Left lung (tissue), 14 donors: ENCODE measurements at places on chromosomes 3 and 15. TPM values are rescaled to one million over a fixed set of nuclear protein-coding genes. Genes with fewer than 3 reads are reported as not detected.
A peak's percentile ranks its signal among the peaks of the same experiment; 100 is the strongest.

The ISL2 gene
- not detected for polyA plus RNA-seq

The GOLGA8G gene
- 0.21 TPM for polyA plus RNA-seq

The TADA3 gene
- polyA plus RNA-seq = 91.7 TPM

The ACOX2 gene
- polyA plus RNA-seq = 39.2 TPM

The FILIP1L gene
- polyA plus RNA-seq = 13.0 TPM

The SUCNR1 gene
- 0.23 TPM for polyA plus RNA-seq

The CRTC3 gene
- polyA plus RNA-seq = 45.2 TPM

The LYZL4 gene
- not detected for polyA plus RNA-seq

The MESP1 gene
- polyA plus RNA-seq = 0.45 TPM

The TM4SF4 gene
- polyA plus RNA-seq = not detected

DNA sequence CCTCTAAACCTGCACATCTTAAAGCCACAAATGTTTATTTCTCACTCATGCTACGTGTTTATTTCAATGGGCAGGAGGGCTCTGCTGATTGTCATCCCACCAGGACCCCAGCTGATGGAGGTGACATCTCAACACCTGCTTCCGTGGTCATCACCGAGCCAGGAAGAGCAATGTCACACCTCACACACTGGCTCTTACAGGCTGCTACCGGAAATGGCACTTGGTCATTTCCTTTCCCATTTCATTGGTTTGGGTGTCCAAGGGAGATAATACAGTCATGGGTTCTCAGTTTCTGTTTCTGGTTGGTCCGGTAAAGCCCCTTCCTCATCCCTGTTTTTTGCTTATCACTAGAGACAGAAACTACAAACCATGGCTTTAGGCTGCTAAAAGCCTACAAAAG is 41.9 kb downstream of the ABHD2 start:
- DNase-seq = no peak

DNA sequence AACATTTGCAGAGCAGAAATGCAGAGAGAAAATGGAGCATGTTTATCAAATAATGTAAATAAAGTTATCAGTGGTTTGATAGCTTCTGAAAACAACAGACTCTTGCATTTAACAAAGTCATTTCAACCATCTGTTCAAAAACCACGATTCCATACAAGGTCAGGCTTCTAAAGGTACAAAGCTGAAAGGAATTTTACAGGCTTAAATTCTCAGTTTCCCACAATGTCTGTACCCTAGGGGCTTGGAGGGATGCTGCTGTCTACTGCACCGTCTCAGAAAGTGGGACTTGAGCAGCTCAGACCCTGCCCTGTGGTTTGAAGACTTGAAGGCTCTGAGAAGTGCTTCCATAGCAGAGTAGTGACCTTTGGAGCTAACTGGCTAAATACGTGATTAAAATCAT is 30.4 kb upstream of the TM4SF1 start:
- DNase-seq = no peak

GRCh38 chr15:33371159-33371558 is 60.4 kb downstream of the RYR3 start:
- no peak for DNase-seq

DNA sequence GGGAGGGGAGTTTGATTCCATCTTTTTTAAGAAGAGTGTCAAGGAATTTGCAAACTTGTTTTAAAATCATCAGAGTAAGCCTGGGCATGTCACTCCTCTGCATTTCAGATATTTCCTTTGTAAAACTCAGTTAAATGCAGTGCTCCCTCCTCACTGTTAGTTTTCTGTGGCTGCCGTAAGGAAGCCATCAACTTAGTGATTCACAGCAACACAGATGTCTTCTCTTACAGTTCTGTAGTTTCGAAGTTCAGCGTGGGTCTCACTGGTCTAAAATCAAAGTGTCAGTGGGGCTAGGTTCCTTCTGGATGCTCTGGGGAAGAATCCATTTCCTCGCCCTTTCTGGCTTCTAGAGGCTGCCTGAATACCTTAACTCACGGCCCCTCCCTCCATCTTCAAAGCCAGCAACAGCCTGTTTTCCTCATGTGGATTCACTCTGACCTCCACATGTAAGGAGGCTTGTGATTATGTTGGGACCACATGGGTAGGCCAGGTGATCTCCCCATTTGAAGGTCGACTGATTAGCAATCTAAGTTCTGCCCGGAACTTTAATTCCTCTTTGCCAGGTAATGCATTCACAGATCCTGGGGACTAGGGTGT is 12.4 kb downstream of the ISG20 start:
- no peak for DNase-seq

- DNase-seq = no peak
Observed at GRCh38 chr15:75064846-75065245, 41.5 kb downstream of the PPCDC start.

DNA sequence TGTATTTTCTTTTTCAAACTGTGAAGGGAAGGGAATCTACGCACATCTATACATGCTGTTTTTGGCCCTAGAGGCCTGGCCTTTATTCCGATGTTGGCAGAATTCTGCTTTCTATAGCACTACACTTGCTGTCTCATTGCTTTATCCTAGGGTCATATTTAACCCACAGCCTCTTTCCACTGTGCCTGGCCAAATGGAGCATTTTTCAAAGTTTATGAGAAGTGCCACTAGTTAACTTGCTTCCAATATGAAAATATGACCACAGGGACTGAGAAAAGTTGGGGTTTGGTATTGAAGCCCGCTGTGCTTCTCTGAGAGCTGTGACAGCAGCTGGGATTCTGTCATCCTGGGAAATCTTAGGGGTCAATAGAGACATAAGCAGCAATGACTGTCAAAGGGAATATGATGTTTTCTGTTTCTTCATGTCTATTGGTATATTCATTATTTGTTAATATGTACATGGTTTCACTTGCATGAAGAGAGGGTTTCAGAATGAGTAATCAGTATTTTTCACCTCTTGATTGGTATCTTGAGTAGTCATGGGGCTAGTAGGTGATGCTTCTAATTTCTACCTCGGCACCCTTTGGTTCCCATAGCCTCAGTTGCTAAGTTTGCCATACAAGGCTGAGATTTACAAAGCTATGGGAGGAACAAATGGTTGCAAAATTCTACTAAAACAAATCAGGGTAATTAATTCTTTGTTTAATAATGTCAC is 275.8 kb upstream of the RBMS3 start:
- DNase-seq = no peak

DNA sequence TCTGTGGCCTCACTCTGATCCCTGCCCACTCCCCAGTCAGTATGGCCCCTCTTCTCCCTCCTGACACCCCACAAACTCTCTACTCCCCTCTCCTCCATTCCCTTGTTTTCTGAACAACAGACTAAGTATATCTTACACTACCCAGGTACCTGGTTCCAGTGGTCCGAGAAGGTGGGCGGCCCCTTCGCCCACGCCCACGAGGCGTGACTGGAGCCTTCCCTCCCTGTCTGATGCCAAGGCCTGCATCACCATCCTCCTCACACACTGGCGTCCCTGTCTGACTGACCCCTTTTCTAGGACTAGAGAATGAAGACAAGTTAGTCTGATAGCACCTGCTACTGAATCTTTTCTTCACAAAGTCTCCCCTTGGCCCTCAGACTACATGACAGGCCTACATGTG is 50.0 kb downstream of the TUBGCP4 start:
- DNase-seq = no peak

DNA sequence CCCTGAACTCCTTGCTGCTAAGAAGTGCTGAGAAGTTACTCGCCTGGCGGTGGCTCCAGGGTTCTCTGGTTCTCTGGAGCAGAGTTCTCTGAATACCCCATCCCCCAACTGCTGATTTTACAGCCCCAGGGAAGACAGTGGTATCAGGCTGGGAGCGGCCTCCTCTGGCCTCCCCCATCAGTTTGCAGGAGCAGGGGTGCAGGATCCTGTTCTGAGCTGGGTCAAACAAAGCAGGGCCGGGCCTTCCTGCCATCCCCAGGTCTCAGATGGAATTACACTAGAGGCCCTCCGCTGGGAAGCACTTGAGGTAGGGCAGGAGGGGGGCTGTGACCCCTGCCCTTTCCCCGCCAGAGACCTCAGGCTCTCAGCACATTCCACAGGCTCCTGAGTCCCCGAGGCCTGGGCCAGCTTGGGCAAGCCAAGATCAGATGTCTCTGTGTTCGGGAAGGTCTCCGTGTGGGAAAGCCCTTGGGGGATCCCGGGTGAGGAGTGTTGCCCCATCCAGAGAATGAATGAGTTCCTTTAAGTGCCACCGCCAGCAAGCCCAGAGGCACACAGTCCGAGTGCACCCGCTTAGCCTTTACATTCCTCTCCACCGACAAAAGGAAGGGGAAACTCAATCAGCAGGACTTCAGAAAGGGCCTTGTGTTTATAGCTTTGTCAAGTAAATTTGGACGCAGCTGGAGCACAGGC is 149.9 kb downstream of the LRRK1 start:
- peak; percentile 79 for DNase-seq

GRCh38 chr3:27666708-27667107 is 55.4 kb downstream of the EOMES start:
- DNase-seq = peak; percentile 84

GRCh38 chr15:93649691-93650235 is 560.8 kb upstream of the RGMA start:
- no peak for DNase-seq

GRCh38 chr3:171622126-171622525 is 161.9 kb upstream of the TNIK start:
- no peak for DNase-seq

DNA sequence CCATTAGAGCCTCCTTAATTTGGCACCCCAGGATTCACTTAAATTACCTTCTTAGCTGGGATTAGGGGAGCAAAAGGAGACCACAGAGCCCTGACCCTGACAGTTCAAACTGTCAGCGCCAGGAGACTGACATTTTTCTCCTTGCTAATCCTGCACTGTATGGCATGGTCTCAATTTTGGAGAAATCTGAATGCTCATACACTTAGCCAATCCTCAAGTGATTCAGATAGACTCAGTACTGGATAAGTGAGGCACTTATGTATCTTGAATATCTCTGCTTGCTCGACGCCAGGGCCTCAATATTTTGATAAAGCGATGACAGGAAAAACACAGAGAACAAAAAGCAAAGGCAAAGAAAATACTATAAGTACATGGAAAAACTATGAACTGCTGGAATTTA is 375.9 kb upstream of the WNT5A start:
- no peak for DNase-seq

DNA sequence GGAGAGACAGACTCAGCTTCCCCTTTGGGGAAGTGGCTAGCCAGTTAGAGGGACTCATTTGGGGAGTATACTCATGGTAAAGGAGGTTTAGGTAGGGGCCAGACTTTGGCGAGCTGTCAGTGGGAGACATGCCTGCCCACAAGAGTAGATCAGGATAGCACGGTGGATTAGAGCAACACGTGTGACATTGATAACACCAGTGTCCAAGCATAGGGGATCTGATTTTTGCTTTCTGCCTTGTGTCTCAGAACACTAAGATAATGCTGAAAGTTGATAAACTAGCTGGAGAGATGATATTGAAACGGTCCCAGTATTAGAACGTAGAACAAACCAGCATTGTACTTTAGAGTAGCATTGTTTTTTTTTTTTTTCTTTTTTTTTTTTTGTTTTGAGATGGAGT is 25.9 kb downstream of the MAP6D1 start:
- DNase-seq = no peak

GRCh38 chr15:53472883-53473282 is 286.6 kb downstream of the WDR72 start:
- DNase-seq = no peak

- DNase-seq = no peak
Observed at GRCh38 chr3:7433073-7433472, 572.2 kb downstream of the GRM7 start.

DNA sequence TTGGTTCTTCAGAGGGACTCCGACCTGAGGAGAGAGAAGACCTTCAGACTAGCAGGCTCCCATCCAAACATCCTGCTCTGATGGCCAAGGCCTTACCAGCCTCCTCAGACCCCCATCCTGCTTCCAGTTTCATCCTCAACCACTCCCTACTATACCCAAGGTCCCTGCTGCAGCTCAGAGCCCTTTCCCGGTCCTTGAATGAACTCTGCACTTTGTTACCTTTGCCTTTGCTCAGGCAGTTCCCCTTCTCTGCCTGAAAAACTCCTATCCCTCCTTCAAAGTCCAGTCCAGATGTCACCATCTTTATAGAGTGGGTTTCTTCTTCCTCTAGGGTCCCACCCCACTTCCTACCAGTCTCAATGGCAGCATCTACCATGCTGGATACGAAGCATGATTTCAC is 13.1 kb downstream of the EFCAB12 start:
- no peak for DNase-seq

GRCh38 chr3:61186030-61186429 is 65.2 kb downstream of the FHIT start:
- DNase-seq = no peak

- no peak for DNase-seq
Observed at GRCh38 chr3:45537970-45538640, 56.4 kb upstream of the LIMD1 start.

DNA sequence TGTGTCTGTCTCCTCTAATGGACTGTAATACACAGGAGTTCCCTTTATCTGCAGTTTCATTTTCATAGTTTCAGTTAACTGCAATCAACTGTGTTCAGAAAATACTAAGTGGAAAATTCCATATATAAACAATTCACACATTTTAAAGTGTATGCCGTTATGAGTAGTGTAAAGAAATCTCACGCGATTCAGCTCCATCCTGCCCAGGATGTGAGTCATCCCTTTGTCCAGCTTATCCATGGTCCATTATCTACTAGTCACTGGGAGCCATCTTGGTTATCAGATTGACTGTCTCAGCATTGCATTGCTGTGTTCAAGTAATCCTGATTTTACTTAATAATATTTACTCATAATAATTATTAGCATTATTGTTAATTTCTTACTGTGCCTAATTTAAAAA is 14.5 kb downstream of the ZPLD1 start:
- no peak for DNase-seq

- DNase-seq = no peak
Observed at GRCh38 chr3:123314359-123315270, 112.9 kb downstream of the SEC22A start.

DNA sequence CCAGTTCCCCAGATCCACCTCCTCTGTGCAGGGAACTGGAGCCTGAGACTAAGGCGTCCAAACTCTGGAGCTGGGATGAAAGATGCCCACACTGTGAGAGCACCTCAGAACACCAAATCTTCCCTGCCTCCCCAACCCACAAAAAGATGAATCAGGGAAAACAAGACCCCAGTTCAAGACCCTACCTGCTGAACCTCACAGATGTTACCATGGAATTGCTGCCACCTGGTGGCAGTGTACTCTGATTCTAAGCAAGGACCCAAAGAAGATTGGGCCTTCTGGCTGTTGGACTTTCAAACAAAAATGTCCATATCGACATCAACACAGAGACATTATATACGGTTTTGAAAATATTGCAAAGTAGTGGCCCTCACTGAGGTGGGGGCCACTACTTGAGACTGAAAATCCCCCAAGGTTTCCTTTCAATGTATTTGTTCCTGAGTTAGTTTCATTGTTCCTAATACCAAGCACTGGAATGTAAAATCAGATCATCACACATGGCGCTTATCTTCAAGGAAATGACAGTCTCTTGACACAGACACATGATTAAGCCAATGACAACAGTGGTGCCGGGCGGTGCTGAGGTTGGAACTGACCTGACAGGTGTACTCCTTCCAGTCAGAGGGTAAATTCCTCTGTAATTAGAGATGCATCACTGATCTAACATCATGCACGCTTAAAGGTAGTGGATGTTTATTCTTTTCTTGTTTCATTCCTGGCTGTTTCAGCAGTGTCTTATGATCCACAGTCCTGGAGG is 67.6 kb downstream of the SLC6A11 start:
- no peak for DNase-seq
